ENCODE measurements at places on chromosomes 3 and 15.

DNA sequence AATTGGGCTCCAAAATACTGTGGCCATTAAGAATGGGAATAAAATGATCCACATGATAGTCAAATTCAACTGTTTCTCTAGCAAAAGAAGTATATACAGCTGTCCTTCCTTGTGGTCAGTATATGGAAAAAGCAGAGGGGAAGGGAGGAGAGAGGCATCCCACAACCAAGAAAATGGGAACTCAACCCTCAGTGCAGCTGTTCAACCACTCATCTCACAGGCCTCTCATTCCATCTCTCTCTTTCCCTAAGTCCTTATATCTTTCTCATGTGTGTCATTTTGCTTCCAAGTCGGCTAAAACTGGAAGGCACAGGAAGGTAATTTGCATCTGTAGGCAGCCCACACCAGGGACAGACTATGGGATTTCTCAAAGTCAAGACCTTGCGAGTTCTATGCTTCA, 27.5 kb downstream of the AVEN start:
- DNase-seq, result no peak

- no peak for DNase-seq
These were observed 74.5 kb upstream of the UBE2E2 start for GRCh38 chr3:23128655-23129054.

- no peak for DNase-seq
These were observed 147.7 kb downstream of the RAB11A start for GRCh38 chr15:66017000-66017399.

- no peak for DNase-seq
These were observed 227.5 kb upstream of the COL8A1 start for GRCh38 chr3:99410789-99411311.
